GM23248 (cell line): ENCODE measurements at places on chromosomes 12 and 14. TPM values are rescaled to one million over a fixed set of nuclear protein-coding genes. Genes with fewer than 3 reads are reported as not detected.

- peak; percentile 82 for DNase-seq
Measured at GRCh38 chr12:53289891-53290290, 5.5 kb upstream of the PFDN5 start.

DNA sequence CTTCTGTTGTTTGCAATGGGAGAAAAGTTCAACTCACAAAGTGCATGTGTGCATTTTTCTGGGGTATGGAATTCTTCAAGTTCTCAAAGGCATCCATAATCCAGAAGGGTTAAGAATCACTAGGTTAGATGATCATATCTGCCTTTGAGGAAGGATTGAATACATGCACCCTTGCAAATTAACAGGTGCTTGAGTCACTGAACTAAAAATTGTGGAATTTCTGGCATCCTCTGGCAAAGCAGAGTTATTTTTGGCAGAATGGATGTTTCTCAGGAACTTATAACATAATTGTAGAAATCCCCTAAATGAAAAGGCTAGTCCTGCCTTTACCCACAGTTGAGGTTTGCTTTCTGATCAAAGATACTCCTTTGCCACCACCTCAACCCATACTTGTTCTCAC, 136.5 kb upstream of the DYRK2 start:
- no peak for DNase-seq

Gene HOXC4
- polyA plus RNA-seq = 2.3 and 3.1 TPM in 2 replicates

Gene STON2
- polyA plus RNA-seq = 0.14 TPM in 1 of 2 replicates, not detected in the other

Gene CLEC1B
- not detected in 2 replicates for polyA plus RNA-seq

Gene SLC17A8
- polyA plus RNA-seq = not detected in 2 replicates
